ENCODE measurements at places on chromosomes 1 and 21.

DNA sequence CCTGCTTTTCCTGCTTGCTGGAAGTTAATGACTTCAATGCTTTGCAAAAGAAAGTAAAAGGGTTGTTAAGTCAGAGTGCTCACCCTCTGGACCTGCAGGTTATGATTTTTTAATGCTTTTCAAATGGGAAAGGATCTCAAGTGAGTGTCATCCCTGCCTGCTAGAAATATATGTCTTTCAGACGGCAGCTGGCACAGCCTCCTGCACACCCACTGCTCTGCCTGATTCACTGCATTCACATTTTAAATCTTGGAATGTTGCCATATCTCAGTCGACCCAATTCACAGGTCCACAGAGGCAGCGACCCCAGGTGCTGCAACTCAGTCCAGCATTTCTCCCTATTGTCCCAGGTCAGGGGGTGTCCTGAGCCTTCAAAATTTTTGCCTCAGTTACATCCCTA lies 10.7 kb downstream of the DUSP23 start:
- no peak for DNase-seq

DNA sequence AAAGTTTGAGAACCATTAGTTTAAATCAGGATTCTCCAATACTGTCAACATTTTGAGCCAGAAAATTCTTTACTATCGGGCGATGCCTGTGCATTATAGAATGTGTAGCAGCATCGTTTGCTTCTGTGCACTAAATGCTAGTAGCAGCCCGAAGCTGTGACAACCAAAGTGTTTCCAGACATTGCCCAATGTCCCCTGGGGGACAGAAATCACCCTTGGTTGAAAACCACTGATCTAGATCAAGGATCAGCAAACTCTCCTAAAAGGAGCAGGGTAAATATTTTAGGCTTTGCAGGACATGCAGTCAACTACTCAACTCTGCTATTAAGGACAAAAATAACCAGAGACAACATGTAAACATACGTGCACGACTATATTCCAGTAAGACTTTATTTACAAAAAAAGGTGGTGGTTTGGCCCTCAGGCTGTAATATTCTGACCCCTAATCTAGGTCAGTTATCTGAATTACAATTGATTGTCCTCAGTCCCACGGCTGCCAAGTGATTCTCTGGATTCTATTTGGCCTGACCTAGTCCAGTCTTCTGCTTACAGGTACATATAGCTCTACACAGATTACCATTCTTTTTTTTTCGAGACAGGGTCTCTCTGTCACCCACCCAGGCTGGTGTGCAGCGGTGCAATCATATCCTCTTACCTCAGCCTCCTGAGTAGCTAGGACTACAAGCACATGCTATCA lies 10.6 kb downstream of the FAF1 start:
- DNase-seq, result no peak

- no peak for DNase-seq
These were observed 11.4 kb upstream of the MRPS6 start for GRCh38 chr21:34061983-34062382.

DNA sequence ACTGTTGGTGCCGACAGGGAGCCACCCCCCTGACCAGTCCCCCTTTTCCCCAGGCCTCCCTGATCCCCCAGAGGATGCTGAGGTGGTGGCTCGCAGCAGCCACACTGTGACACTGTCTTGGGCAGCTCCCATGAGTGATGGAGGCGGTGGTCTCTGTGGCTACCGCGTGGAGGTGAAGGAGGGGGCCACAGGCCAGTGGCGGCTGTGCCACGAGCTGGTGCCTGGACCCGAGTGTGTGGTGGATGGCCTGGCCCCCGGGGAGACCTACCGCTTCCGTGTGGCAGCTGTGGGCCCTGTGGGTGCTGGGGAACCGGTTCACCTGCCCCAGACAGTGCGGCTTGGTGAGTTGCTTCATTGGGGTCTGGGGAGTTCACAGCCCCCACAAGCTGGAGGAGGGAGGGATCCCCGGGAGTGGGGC lies 89.2 kb downstream of the TRIM11 start:
- no peak for DNase-seq

GRCh38 chr1:40810927-40811326 lies 27.3 kb downstream of the KCNQ4 start:
- no peak for DNase-seq

GRCh38 chr1:203124546-203125317 lies 2.8 kb upstream of the ADORA1 start:
- DNase-seq, result no peak

DNA sequence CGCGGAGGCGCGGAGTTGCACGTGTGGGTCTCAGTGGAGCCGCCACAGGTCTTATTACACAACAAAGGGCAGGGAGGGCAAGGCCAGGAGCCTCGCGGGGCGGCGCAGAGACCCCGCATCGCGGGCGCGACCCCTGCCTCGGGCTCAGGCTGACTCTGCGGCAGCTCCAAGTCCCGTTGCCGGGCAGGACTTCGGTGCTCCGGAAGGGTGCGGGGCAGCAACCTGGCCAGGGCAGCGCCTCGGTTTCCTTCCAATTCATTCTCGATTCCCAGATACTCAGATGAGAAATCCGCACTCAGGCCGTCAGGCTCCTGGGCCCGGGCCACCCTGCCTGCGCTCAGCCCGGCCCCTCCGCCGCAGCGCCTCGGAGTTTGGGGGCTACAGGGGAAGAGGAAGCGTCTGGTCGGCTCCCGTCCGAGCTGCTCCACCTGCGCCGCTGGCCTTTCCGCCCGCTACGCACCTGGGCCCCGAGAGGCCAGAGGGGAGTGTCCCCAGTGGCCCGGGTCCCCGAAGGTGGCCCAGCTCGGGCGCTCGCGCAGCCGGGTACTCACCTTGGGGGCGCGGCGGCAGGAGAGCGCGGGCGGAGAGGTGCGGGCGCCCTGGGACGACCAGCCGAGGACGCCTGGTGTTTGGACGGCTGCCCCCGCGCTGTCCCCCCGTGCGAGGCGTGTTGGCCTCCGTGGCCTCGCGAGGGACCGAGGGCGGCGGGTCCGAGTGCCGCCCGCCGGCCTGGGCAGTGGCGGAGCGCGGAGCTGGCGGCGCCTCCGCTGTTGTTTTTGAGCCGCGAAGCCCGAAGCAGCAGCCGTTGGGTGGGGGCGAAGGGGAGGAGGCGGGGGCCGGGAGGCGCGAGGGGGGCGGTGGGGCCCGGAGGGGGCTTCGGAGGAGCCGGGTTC lies 1.1 kb upstream of the PRDM16 start:
- DNase-seq, result no peak

GRCh38 chr21:44058652-44058964 lies 46.5 kb downstream of the TRAPPC10 start:
- DNase-seq, result no peak
